ENCODE measurements at places on chromosomes 6 and 20.

DNA sequence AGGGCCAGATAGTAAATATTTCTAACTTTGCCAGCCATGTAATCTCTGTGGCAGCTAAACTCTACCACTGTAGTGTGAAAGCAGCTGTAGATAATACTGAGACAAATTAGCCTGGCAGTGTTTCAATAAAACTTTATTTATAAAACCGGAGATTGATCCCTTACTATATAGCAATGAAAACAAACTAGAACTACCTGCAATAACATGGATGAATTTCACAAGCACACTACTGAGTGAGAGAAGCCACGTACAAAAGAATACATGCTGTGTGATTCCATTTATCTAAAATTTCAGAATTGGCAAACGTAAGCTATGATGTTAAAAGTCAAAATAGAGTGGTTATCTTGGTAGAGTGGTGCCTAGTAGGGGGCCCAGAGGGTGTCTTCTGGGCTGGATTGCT, 198.7 kb upstream of the SGK1 start:
- DNase-seq, result no peak

DNA sequence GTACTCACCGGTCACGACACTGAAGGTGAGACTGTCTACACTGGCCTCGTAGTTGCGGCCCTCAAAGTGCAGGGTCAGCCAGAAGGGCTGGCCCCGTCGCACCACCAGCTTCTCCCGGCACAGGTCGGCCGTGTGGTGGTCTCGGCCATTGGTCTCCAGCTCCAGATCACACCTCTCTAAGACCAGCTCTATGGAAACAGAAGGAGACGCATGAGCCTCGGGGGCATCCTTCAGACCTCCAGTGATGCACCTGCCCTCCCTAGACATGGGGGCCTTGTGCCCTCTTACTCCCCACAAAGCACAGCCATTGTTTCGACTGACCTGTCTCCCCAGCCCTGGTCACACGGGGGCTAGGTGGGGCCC, 3.7 kb downstream of the TGM2 start:
- no peak for DNase-seq

DNA sequence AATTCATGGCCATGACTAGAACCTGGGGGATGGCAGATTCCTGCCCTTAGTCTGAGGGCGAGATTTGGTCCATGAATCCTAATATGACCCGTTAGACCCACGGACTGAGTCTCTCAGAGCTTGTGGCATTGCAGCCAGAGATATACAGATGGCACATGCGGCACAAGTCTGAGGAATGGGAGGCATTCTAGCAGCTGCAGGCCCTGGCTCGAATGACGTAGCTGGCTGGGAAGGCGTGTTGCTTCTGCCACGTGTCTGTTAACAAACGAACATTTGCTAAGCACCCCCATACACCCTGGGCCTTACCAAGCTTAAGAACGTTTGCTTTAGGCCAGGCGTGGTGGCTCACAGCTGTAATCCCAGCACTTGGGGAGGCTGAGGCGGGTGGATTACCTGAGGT, 68.0 kb downstream of the CD164 start:
- DNase-seq, result no peak

- peak; percentile 43 for DNase-seq
Measured at GRCh38 chr6:139135578-139136545, 982 bp downstream of the HECA start.

DNA sequence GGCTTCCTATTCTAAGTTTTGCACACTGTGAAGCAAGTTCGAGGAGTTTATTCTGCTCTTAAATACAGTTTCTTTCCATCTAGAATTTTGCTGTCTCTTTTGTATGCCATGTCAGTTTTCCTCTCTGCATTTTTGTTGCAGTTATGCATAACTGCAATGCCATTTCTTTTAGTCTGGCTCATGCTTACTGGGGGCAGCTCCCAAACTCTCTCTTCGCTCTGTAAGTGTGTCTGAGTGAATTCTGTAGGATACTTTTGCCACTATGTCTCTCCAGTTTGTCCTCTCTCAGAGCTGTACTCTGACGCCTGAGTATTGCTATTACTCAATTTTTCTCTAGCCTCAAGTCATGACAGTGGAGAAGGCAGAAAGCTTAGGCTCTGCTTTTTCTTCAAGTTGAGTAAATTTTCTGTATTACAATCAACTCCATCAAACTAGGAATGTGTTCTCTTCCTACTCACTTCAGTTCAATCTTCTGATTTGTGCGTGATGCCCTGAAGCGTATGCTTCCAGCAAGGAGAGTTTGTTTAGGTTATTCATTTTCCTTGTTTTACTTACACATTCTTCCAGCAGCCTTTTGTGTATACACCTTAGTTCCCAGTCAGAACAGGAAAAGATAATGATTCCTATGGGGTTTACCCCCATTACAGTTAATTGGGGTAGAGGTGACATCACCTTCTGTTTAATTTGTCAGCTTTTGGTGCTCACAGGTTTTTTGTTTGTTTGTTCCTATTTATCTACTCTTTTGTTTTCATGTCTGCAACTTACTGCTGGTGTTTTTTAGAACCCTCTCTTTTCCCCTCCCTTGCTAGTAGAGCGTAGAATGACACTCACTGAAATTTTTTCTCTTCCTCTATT, 430.9 kb downstream of the BCKDHB start:
- DNase-seq, result no peak

- no peak for DNase-seq
Measured at GRCh38 chr20:39103305-39103704, 141.2 kb downstream of the DHX35 start.

DNA sequence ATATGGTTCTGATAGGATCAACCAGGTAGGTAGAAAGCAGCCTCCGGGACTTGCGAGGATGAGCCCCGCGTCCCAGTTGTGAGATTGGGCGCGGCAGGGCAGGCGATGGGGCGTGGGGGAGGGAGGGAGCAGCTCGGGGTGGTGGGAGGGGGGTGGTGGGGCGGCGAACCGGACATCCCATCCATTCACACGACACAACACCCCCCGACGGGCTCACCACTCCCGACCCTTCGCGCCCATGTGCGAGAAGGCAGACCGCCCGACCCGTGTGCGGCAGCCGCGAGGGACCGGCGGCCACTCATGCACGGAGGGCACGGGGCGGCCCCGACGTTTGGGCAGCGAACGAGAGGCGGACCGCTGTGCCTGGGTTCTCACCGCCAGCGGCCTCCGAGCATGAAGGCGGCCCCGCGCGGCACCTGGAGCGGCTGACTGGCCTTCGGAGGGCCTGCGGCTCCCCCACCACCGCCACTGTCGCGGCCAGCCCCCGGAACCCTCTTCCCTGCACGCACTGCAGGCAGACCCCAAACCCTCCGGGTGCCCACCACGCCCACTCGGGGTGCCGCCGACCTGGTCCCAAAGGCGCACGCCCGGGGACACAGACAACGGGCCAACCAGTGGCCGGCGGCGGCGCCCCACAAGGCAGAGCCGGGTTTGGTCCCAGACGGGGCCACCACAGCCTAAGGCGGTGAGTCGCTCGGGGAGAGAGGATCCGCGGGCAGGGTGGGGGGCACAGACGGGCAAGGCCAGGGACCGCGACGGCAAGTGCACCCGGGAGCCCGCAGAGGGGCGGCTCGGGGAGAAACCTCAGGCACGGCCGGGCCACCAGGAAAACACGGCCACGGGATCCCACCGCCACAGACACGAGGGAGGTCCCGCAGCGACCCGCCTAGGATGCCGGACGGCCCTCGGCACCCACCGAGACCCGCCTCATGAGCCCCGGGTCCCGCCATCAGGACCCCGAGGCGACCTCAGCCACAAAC, 769.2 kb upstream of the DEFB115 start:
- DNase-seq, result no peak

DNA sequence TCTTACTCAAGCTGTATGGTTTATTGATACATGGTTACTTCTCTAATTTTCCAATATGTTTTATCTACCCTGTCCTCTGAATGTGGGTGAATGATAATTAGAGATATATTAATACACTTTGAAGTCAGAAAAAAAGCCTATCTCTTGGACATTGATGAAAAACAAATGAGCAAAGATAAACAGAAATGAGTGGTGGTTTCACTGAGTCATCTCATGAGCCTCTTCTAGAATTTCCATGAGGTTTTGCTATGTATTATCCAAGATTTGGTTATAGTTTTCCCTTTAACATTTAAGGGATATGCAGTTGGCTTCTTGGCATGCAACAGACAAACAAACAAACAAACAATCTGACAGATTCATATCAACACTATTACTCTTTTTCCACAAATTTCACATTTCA, 586.8 kb downstream of the RFPL4B start:
- DNase-seq, result no peak

DNA sequence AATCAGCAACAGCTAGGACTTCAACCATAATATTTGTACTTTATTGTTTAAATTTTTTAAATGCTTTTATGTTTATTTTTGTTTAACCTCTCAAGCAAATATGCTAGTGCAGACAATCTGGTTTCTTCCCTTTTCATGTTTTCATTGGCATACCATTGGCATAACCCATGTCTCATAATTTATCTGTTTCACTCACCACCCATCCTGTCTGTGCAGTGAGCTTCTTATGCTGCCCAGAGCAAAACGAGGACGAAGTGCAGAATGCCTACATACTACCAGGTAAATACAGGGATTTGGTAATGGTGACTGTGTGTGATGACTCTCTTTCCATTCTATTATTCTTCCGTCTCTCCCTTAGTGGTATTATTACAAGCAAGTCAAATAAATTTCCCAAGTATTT, 361.4 kb upstream of the KCNQ5 start:
- no peak for DNase-seq

DNA sequence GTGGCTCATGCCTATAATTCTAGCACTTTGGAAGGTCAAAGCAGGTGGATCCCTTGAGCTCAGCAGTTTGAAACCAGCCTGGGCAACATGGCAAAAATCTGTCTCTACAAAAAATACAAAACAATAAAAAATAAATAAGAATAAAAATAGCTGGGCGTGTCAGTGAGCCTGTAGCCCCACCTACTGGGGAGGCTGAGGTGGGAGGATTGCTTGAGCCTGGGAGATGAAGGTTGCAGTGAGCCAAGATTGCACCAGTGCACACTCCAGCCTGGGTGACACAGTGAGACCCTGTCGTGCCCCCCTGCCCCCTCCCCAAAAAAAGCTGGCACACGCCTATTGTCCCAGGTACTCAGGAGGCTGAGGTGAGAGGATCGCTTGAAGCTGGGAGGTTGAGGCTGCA, 35.1 kb upstream of the SRPK1 start:
- DNase-seq, result no peak

- no peak for DNase-seq
Measured at GRCh38 chr6:157428427-157429202, 47.6 kb downstream of the ZDHHC14 start.

GRCh38 chr6:96234444-96234843, 218.7 kb downstream of the FUT9 start:
- DNase-seq, result no peak

DNA sequence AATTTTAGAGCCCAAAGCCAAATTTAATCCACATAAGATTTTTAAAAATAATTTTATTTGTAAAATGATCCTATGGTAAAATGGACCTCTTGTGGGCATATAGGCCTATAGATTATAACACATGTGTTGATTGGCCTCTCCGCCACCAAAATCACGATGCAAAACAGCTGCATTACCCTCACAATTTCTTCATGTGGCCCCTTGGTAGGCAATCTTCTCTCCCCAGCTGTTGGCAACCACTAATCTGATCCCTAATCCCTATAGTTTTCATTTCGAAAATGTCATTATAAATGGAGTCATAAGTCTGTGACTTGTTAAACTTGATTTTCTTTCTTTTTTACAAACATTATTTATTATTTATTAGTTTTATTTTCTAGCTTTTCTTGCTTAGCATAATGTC, 263.9 kb upstream of the SULF2 start:
- no peak for DNase-seq

- DNase-seq, result no peak
Measured at GRCh38 chr6:43884652-43885022, 114.6 kb downstream of the VEGFA start.

DNA sequence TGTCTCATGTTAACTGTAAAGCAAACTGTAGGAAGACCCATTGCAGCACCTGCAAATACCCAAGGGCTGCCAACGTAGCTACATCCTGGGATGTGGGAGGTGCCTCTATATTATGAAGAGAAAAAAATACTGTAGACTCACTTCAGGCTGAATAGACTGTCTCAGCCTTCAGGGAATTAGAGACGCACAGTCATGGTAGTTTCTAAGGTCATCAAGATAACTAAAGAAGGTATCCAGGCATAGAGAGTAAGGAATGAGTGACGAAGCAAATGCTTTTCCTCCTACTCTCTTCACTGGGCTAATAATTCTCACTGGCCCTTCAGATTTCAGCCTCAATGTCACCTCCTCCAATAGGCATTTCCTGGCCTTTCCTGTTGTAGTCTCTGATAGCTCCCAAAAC, 121.6 kb upstream of the ECI2 start:
- DNase-seq, result no peak

DNA sequence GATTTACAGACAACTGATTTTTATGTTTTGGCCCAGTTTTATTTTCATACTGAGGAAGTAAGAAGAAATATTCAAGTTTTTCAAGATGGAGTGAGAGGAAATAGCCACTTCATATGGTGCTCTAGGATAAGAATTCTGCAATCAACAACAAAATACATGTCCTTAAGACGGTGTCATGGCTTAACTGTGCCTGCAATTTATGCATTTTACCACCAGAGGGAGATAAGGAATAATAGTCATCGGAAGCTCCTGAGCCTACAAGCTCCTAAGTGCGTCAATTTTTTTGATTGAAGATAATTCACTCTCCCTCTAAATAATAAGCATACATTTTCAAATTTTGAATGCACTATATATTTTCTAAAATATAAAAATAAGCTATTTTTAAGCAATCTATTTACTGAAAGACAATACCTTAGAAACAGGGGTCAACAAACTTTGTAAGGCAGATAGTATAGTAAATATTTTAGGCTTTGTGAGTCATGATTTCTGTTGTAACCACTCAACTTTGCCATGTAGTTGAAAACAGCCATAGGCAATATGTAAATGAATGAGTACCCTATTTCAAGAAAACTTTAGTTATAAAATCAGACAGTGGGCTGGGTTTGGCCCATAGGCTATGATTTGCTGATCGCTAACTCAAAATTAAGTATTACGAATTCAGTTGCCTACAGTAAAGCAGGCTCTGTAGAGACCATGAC, 230.9 kb upstream of the DTNBP1 start:
- DNase-seq, result no peak

GRCh38 chr6:17219098-17219497, 62.1 kb upstream of the RBM24 start:
- no peak for DNase-seq

DNA sequence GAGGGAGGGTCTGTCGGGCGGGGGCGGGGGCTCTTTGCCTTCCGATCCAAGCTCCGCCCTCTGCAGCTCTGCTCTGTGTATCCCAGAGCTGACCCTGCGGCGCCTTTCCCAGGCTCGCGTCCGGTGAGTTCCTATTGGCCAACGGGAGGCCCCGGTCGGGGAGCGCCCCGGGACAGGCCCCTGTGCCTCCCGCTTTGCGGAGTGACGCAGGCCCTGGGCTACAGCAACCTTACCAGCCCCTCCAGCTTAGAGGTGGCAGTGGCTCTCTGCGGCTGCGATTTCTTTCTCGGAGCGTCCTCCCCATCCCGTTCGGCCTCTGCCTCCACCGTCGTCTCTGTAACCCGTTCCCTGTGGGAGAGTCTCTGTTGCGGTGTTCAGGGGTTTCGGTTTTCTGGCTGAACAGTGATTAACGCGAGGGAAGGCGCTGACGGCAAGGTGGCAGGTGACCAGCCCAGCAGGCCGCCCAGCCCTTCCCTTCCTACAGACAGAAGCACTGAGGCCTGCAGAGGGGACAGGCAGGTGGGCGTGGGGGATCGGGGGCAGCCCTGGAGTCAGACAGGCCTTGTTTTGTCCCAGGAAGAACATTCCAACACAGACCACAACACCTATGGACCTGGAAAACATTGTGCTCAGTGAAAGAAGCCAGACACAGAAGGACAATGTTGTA, 18.1 kb upstream of the CEBPB start:
- DNase-seq, result no peak

GRCh38 chr6:139540276-139540675, 165.8 kb upstream of the CITED2 start:
- DNase-seq, result peak; percentile 48
